Eye (tissue), 1 donor: ENCODE measurements at places on chromosomes 5 and 9.

DNA sequence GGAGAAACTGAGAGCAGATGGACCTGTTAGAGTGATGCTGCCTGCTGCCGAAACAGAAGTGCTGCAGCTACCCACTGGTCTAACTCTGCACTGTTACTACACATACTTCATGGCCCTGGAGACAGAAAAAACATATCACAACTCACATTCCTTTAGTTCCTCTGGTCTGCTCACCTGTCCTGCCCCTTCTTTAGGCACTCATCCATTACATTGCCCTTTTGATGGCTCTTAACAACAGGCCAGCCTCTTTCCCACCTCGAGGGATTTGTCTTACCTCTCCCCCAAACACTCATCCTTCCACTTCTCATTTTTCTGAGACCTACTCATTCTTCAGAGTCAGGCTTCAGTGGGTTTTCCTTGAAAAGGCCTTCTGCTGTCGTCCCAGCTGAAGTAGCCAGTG is 49.2 kb downstream of the KCTD16 start:
- no peak for DNase-seq

DNA sequence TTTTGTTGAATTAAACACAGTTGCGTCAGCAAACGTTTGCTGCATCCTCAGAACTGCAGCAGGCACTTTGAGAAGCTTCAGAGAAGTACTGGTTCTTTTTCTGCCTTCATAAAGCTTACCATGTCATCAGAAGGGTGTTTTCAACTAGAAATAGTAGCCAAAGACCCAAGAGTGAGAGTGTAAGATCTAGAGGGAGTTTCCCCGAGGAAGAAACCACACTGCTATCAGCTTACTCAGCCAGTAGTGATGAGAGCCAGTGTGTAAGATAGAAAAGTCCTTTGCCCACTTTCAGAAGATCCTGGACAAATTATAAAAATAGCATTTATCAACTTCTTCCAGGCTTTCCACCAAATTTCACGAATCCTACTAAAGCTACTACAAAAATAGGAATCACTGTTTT is 154.5 kb downstream of the PAPPA start:
- DNase-seq: no peak

DNA sequence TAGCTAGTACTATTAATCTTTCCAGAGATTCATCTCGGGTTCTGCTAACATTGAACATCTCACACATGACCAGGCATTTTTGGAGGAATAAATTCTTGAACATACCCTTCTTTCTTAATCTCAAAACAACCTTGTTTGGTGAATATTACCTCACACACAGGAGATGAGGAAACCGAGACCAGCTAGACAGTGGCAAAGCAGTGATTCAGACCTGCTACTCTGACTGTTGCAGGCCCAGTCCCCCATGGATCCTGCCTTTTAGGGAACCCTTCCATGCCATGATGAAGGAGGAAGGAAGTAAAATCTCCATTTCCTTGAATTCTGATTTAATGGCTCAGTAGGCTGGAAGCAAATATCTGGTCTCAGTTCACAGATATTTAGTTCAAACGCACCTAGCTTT is 2.6 kb downstream of the PCSK5 start:
- DNase-seq: no peak

- DNase-seq: no peak
These were observed 19.9 kb upstream of the KCNIP1 start for GRCh38 chr5:170483701-170484458.

DNA sequence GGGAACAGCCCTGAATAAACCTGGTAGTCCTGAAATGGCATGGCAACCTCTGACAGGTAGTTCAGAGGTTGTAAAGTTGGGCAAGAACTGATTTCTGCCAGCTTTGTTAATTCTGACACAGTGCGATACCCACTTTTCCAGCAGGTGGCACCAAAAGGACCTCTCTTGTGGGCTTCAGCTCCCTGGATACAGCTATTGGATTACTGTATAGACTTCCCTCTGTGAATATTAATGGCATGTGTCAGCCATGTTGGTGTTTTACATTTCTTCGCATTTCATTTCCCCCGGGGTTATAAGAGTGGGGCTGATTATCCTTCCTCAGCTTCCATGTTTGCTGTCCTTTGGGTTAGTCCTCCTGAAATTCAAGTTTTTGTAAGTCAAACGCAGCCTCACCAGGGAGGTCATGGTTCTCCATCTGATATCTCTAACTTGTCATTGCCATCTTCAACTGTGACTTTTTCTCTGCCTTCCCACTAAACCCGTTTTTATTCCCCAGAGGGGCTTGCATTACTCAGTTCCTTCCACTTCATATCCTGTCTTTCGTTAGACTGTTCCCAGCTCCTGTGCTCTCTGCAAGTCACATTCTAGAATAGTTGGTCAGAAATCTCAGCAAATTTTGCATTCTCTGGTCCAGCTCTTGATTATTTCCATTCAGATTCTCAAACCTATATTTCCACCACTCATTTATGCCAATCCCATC is 135.6 kb downstream of the LIFR start:
- peak; percentile 80 for DNase-seq
